ENCODE measurements at places on chromosomes 4 and X.

GRCh38 chrX:78105944-78106650, 2.0 kb downstream of the PGK1 start:
- no peak for DNase-seq

GRCh38 chr4:40180356-40180755, 16.5 kb upstream of the RHOH start:
- DNase-seq: no peak

- peak; percentile 96 for DNase-seq
Observed at GRCh38 chr4:41256740-41257256, at the start of gene UCHL1. Gene UCHL1, plus strand, starts transcription at chr4:41256928. Its CDS starts 49 bp downstream, at chr4:41256977.

- DNase-seq: peak; percentile 89
Observed at GRCh38 chrX:48475774-48476577, at the start of gene FTSJ1. Gene FTSJ1, plus strand, starts transcription at chrX:48476199. Its CDS starts 1,849 bp downstream, at chrX:48478048.

DNA sequence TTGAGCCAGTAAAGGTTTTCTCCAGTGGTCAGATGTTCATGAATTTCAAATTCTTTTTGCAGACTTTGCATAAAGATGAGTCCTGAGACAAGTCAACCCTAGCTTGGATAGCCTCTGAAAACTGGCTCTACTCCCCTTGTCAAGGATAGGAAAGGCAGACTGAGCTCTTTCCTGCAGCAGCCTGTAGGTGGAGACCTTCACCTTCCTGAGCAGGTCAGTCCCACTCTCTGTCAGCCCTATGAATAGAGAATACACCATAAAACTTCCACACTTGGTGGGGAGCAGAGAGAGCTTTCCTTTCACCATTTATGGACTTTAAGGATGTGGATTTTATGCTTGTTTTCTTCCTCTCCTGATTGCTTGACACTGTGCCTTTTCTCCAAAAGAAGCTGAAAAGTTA, 41.9 kb downstream of the PCDH19 start:
- DNase-seq: peak; percentile 29

DNA sequence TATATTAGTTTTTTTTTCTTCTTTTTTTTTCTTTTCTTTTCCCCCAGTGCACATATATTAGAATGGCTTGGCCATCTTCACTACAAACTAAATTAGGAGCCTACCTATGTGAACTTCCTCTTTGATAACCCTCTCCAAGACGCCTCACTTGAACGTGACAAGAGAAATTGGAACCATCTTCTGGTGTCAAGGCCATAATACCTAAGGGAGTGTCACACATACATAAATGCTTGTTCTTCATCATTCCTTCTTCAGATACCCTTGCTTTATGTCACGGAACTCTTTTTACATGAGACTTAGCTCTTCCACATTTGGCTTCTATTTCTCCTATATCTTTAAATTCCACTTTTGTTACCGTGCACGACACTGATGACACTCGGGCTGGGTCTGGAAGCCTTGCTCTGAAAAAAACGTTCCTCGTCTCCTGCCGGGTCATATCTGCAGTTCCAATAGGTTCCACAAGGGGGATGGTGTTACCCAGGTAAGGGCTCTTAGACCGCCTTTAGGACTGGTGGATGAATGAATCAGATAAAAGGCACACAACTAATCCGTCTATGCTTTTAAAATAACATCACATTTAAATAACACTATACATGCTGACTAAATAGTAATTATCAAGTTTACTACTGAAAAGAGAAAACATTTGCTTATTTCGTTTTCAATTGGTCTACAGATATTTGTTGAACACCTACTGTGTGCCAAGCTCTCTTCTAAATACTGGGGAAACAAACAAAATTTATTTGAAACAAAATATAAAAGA, 19.9 kb downstream of the DGAT2L6 start:
- peak; percentile 39 for DNase-seq

All from NCI-H1092 treated with DMSO at 0.1 percent for 48 hours (cell line).